ENCODE measurements at places on chromosomes 2 and 18.

- no peak for DNase-seq
Observed at GRCh38 chr18:48799724-48800315, 150.9 kb downstream of the SMAD7 start.

DNA sequence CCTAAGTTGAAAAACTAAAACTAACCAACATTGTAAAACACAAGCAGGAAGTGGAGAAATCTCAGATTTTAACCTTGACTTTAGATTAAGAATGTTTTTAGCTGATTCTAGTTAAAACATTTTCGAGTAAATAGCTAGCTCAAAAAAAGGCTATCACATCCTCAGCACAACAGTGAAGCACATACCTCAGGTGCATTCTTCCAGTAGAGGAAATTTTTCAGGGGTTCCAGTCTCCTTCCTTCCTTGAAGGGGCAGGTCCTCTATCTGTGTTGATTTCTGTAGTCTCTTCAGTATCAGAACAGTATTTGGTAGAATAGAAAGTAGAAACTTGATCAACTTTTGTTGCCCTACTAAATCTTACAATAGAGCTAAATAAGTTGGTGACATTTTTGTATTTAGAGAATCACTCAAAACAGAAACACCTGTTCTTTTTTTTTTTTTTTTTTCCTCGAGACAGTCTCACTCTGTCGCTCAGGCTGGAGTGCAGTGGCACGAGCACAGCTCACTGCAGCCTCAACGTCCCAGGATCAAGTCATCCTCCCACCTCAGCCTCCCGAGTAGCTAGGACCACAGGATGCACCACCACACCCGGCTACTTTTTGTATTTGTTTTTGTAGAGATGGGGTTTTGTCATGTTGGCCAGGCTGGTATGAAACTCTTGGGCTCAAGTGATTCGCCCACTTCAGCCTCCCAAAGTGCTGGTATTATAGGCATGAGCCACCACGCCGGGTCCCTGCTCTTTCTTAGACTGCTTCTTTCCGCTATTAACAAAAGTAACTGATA is 6.9 kb upstream of the GPR155 start:
- DNase-seq: no peak

DNA sequence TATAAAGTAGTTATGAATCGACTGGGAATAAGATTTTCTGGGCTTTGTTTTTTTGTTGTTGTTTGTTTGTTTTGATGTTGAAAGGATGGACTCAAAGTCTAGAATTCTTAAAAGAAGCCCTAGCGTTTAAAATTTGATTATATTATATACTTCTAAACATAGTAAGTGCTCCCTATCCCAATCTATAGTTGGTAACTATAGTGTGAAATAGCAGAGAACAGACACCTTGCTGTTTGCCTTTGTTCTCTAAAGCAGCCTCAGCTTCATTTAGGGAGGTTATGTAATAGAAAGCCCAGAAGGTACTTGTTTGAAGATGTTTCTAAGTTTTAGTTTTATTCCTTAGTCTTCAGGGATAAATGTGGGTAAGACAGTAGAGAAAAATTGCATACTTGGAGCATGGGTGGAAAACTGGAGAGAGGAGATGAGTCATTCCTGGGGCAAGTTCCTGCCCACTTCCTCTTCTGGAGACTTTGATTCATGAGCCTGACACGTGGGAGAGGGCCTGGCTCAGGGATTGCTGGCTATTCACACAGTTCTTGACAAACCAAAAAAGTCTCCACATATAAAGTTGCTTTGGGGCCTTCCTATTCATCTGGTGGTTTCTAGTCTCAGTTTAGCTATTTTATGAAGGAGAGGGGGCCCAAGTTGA is 131.9 kb downstream of the MYO1B start:
- no peak for DNase-seq

GRCh38 chr18:5500158-5500939 is 43.4 kb downstream of the EPB41L3 start:
- no peak for DNase-seq

All from T-helper 1 cell (primary cell).